Activated effector memory CD4-positive, alpha-beta T cell treated with anti-CD3 and anti-CD28 coated beads, Interleukin-2, amount 50 U/mL, for 16 hours (primary cell): ENCODE measurements at places on chromosomes 11 and 22.

DNA sequence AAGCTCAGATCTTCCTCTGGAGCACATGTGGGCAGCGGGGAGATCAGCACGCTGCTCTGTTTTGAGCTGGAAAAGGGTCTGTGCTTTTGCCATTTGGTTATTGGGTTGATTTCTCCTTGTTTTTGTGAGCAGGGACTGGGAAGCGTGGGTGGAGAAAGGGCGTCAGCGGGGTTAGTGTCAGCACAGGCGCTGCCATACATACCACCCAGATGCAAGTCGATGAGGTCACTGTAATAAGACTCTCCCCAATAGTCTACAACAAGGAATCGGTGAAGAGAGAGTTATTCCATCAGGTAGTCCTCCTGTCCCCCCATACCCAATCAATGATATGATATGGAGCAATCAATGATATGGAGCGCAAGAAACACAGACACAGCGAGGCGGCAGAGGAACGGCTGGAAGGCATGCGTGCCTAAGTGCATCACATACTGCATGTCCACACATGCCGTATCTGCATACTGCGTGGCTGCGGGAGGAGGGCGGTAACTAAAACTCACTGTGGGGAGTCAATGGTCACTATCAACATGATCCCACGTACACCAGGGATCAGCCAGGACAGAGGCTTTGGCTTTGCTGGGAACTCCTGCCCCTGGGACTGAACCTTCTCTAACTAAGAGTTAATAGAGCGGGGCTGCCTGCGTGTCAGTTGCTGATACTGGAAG is 29.5 kb upstream of the BID start:
- DNase-seq: no peak

DNA sequence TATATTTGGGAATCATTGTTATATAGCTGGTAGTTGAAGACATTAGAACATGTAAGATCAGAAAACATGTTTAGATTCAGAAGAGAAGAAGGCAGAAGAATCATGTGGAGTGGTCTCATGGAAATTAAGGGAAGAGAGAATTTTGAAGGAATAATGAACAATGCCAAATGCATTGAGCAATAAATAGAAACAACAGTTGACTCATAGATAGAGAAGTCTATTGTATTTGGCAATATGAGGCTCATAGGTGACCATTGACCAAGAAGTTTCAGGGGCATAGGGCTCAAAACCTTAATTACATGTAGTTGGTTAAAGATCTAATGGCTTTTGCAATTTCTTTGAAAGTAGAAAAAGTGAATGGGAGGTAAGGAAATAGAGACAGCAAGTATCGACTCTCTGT is 123.9 kb downstream of the PAX6 start:
- DNase-seq: no peak

DNA sequence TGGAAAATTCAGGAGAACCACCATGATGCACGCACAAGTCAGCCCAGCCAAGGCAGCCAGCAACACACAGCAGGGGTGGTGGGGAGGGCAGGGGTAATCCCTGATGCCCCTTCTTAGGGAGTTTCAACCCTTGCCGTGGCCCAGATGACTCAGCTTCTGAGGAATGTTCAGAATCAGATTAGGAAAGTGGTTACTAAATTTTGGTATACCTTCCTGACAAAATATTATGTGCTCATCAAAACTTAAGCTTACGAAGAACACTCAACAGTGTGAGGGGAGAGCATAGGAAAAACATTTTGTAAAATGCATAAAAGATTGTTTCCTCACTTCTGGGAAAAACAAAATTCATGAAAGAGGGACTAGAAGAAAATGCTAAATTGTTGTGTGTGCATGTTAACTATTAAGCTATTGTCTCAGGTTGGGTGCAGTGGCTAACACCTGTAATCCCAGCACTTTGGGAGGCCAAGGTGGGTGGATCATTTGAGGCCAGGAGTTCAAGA is 32.1 kb downstream of the SERPIND1 start:
- no peak for DNase-seq

DNA sequence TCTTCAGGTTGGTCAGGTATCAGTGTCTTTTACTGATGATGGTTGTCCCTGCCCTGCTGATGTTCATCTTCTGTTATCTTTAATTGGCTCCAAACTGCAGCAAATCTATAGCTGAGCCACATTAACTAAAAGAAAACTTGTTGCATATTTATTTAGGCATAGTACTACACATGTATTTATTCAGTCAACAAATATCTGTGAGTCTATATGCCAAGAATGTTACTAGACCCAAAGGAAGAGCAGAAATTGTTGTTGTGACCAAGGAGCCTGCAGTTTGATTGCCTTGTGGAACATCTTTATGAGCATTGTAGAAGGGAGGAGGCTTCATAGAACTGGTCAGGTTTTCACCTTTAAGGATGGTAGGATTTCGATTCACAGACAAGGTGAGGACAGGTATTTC is 10.1 kb downstream of the BMAL1 start:
- no peak for DNase-seq

DNA sequence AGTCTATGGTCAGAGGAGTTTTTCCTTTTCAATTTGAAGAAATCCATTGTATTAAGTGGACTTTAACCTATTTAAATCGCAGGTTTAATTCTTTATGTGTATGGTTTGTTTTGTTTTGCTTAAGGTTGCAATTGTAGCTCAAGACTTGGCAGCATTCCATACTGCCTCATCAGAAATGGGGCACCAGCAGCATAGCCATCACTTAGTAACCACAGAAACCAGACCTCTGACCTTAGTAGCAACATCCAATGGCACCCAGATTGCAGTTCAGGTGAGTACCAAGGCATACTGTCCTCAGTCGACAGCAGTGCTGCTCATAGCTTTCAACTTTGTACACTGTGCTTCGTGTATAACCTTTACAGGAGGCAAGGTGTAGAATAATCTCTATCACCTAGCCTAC is 48.4 kb upstream of the WEE1 start:
- DNase-seq: no peak
